ENCODE measurements at places on chromosomes 6 and 20. TPM values are rescaled to one million over a fixed set of nuclear protein-coding genes. Genes with fewer than 3 reads are reported as not detected.

The CST5 gene
- total RNA-seq, result not detected

The CAP2 gene
- 19.0 TPM for total RNA-seq

The HLA-G gene
- total RNA-seq, result not detected

The MTCH1 gene
- 106 TPM for total RNA-seq

GRCh38 chr20:61099806-61100205 is 152.3 kb upstream of the CDH4 start:
- peak; percentile 7 for DNase-seq

DNA sequence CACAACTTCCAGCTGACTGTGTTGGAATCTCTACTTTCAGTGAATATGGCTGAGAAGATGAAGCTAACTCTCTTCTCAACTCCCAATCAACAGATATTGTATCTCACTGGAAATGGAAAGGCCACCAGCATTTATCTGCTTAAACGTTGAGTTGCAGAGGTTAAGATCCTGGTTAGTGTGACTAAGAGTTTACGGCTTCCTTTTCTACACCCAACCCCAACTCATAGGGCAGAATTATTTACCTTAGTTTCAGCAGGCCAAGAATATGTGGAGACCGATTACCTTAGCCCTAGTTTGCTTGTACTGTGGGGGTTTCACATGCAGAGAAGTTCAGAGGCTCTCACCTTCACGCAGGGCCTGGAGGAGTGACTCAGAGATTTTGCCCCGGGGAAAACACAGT is 1026.6 kb downstream of the EYS start:
- no peak for DNase-seq

- no peak for DNase-seq
Measured at GRCh38 chr6:11747021-11747420, 31.6 kb downstream of the ADTRP start.

DNA sequence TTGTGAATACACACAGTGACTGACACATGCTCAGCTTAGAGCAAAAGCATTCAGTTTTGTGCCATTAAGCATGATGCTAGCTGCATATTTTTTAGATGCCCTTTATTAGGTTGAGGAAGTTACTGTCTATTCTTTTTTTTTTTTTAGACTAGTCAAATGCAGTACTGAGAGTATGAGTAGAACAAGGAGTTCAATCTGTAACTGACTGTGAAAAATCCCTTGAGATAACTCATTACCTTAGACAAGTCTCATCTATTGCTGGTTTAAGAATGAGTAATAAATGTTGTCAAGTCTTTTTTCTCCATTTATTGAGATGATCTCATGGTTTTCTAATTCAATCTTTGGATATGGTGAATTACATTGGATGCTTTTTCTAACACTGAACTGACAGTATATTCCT is 23.2 kb downstream of the AHI1 start:
- DNase-seq, result no peak

- DNase-seq, result no peak
Measured at GRCh38 chr20:56431471-56431870, 19.4 kb downstream of the CASS4 start.

- no peak for DNase-seq
Measured at GRCh38 chr20:48008850-48009515, 223.7 kb upstream of the SULF2 start.

- DNase-seq, result no peak
Measured at GRCh38 chr6:137339929-137340559, 120.9 kb upstream of the IFNGR1 start.

DNA sequence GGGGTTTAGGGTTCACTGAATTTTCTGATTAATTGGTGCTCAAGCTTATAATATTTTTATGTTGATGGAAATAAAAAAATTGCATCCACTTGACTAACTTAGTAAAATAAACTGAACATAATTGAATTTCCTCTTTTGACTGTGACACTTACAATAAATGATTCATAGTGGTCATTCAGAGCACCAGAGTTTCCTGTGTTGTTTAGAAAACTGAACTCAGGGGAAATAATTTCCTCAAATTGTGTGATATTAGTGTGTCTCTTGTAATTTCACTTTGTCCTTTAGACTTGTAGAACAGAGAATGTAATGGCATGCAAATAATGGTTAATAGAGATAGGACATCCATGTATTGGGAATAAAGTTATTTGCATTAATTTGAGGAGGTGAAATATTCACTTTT is 319.7 kb upstream of the MAN1A1 start:
- DNase-seq, result no peak

DNA sequence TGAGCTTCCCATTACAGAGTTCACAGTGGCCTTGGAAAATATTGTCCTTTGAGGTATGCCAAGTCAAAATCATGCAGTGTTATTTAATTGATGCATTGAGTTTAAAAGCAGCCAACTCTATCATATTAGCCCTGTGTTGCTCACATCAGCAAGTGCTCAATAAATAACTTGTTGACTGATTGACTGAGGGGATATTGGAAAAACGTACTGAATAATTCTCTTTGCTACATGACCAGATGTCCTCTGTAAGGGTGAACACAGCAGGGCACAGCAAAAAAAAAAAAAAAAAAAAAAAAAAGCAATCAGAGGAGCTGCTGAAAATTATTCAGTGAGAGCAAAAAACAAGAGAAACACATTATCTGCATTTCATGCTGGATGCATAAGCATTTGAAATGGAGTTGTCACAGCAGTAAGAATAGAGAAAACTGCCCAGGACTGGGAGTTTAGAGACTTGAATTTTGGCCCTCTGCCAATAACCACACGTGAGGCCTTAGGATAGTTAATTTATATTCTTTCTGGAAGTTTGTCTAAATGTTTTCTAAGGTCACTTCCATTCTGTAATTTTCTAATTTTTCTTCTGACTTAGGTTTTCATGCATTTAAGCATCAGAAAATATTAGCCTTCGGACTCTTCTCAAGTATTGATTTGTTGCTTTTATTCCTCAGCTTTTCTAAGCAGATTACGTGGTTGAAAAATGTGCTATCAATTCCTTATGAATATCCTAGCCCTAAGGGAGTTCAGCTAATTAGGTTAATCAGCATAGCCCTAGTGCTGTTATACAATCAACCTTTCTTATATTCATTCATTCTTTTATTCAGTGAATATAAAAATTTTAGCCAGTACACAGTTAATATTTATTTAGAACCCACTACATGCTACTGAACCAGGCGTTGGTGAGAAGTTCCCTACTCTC is 246.8 kb upstream of the STXBP5 start:
- DNase-seq, result no peak

All from urinary bladder (tissue), 4 donors.